ENCODE measurements at places on chromosomes 4 and X.

GRCh38 chr4:2451821-2452785 lies 16.8 kb upstream of the RNF4 start:
- no peak for DNase-seq

DNA sequence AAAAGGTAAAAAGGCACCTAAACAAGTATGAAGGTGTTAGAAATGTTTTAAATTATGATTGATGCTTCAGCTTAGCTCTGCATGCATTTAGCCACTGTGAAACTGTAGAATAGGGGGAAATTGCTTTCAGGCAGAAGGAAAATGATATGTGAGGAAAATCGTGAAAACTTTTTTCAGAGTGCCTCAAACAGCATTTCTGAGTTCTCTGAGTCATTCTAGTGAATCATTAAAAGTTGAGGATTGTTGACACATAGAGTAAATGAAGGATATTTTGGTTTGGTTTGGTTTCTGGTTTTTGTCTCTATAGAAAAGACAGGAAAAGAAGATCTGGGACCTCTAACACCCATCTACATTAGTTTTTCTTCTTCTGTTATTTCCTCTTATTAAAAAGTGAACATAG lies 332.5 kb upstream of the TRAM1L1 start:
- no peak for DNase-seq

DNA sequence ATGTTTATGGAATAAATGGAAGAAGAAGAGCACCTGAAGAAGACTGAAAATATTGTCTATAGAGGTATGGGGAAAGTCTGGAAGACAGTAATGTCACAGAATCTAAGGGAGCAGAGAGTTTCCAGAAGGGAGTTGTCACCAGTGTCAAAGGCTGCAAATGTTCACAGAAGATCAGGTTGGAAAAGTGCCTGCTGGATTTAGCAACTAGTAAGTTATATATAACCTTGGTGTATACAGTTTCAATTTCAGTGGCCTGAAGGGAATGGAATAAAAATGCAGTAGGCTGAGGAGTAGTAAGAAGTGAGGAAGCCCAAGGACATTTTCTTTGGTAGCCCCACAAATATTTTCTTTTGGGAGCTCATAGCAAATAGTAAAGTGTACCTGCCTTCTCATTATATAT lies 107.2 kb downstream of the SATL1 start:
- no peak for DNase-seq

GRCh38 chr4:151358266-151358665 lies 32.9 kb upstream of the SH3D19 start:
- no peak for DNase-seq

DNA sequence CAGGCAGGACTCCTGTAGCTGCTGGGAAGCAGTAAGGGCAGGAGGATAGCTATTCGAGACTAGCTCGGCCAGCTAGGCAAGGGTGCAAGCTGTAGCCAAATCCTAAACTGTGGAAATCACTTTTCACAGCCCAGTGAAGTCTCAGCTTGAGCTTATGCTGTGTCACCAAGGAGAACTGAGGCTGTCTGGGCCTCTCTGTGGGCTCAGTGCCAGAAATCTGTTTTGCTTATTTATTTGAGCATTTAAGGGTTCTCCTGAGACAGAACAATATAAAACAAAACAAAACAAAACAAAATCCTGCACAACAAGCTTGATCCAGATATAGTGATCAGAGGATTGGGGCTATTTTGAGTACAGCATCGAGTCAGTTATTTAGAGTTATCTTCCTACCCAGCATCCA lies 97.5 kb downstream of the FANCB start:
- no peak for DNase-seq

DNA sequence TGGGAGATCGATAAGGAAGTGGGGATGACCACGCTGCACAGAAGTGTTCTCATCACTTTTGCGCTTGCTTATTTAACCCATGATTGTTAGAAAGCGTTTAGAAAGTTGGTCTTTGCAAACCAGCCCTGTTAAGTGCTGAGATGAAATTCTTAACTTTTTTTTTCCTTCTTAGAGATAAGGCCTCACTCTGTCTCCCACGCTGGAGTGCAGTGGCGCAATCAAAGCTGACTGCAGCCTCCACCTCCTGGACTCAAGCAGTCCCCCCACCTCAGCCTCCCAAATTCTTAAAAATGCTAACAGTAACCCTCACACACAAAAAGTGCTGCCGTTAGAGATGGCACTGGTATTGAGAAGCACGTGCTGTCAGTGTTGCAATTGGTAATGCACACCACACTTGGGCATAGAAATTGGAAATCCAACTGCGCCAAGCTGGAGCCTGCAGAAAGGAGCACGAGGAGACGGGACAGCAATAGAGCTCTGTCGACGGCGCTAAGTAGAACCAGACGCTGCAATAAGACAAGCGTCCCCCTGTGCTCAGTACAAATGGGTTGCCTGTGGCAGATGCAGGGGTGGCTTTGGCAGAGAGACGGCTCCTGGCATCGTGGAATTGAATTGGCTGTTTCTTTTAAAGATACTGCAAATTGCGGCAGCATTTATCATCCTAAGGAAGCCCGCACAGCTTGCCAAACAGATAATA lies 113.4 kb downstream of the TBL1X start:
- no peak for DNase-seq

- no peak for DNase-seq
Observed at GRCh38 chr4:16140879-16141249, 57.0 kb upstream of the PROM1 start.

DNA sequence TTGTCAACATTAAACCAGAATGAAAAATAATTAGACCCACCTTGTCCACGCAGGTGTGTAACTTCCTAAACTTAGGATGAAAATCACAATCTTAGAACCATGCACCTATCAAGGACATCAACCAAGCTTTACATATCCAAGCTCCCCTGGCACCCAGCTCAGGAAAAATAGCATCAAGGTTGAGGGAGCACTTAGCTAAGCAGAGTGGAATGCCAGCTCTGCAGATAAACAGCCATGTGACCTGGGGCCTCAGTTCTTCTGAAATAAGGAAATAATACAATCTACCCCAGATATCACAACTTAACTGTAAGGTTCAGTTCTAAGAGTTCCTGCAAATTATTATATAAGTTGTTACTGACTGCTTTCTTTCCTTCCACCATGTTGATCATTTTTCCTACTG lies 64.7 kb downstream of the DHX15 start:
- DNase-seq: no peak

GRCh38 chrX:46244451-46244850 lies 300.8 kb downstream of the ZNF674 start:
- no peak for DNase-seq

- no peak for DNase-seq
Observed at GRCh38 chr4:28755081-28755480, 1894.4 kb downstream of the STIM2 start.

GRCh38 chr4:106019771-106020170 lies 124.5 kb downstream of the NPNT start:
- no peak for DNase-seq

- DNase-seq: no peak
Observed at GRCh38 chr4:169618286-169618685, 2.1 kb upstream of the CLCN3 start.

GRCh38 chr4:153266988-153267387 lies 62.7 kb downstream of the TRIM2 start:
- no peak for DNase-seq

DNA sequence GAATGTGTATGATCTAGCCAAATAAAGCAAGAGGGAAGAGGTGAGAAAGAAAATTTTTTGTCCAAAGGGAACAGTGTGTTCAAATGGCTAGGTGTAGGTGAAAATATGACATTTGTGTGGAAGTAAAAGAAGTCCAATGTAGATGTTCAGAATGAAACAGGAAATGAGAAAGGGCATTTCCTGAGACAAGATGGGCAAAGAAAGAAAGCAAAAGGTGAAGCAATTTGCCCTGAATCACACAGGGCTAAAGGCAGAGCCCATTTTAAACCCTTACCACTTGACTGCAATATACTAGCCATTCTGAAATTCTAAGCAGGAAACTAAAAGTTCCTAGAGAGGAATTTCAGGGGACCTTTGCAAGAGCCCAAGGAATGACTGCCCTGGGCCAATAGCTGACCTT lies 36.0 kb downstream of the CLOCK start:
- DNase-seq: no peak

- DNase-seq: peak; percentile 5
Observed at GRCh38 chr4:53702334-53703266, 111.3 kb upstream of the LNX1 start.

- DNase-seq: no peak
Observed at GRCh38 chr4:8507196-8507570, 66.6 kb downstream of the TRMT44 start.

DNA sequence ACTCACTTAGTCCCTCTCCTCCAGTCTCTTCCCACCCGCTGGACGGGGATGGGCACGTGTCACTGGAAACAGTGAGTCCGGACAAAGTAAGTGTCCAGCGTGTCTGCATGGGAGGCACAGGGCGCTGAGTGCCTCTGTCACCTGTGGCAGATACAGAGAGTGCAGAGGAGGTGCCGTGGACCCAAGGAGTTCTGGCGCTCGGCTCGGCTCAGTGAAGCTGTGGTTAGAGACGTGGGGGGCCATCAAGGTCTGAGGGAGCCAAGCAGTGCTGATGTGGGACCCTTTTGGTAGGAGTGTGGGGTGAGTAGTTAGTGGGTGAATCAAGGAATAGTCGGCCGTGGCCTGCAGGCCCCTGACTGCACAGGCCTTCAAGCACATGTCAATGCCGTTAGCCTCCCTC lies 40.1 kb upstream of the MSANTD1 start:
- no peak for DNase-seq

- DNase-seq: no peak
Observed at GRCh38 chr4:172813359-172813923, 355.2 kb upstream of the GALNT7 start.

GRCh38 chrX:143781103-143781502 lies 60.6 kb upstream of the SPANXN2 start:
- DNase-seq: no peak

GRCh38 chr4:113534711-113535110 lies 226.8 kb downstream of the CAMK2D start:
- no peak for DNase-seq

DNA sequence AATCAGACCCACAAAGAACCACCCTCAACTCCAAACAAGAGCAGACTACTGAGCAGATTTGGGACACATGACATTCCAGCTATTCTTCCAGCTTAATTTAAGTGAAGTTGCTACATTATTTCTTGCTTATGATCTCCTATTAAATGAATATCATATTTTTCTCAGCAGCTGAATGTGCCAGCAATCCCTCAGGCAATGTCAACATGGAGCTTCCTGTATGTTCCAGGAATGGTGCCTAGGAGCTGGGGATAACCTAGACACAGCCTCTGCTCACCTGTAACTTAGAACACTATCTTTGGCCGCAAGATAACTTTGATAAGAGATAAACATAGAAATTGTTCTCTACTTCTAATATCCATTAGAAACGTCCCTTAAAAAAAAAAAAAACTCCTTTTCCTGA lies 274.4 kb upstream of the RASGEF1B start:
- no peak for DNase-seq

- DNase-seq: no peak
Observed at GRCh38 chr4:180356766-180357165, 1886.4 kb upstream of the TENM3 start.

- no peak for DNase-seq
Observed at GRCh38 chrX:82219129-82219528, 1017.2 kb downstream of the SH3BGRL start.

DNA sequence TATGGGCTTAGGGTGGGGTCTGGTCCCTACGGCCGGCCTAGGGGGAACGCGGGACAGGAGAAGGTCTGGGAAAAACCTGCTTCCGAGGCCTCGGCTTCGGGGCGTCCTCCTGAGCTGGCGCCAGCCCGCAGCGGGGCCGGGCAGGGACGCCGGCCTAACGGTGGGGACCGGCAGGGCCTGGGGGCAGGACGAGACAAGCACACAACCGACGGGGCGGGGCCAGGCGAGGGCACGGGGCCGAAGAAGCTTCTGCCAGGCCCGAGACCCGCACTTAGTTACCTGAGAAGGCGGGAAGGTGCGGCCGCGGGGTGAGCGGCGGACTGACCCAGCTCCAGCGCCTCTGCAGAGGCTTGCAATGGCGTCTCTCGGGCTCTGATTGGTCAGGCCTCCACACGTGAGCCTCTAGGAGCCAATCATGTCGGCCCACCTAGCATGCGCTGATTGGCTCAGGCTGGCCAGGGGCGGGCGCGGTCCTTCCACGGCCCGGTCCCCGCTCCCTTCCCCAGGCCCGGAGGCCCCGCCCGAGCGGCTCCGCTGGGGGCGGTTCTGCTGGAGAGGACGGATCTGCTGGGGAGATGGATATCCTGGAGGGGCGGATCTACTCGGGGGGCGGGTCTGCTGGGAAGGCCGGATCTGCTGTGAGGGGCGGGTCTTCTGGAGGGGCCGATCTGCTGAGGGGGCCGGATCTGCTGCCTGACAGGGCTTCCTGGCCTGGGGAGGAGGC lies 44.3 kb downstream of the CPLX1 start:
- peak; percentile 97 for DNase-seq

DNA sequence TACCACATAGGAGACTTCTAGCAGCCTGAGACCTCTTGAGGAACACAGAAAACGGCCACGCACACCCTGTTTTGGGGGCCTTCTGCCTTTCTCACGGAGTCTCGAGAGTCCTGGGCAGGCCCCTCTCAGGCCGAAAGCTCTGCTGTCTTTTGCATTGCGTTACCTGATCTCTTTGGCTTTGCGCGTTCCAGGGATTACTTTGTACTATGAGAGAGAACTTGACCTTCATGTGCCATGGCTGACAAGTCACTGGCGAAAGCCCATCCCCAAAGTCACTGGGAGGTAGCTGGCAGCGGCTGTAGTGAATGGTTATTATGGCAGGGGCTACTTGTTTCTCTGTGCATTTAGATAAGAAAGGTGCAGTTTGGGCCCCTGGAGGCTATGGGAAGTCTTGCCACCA lies 8.0 kb upstream of the NAT8L start:
- no peak for DNase-seq

DNA sequence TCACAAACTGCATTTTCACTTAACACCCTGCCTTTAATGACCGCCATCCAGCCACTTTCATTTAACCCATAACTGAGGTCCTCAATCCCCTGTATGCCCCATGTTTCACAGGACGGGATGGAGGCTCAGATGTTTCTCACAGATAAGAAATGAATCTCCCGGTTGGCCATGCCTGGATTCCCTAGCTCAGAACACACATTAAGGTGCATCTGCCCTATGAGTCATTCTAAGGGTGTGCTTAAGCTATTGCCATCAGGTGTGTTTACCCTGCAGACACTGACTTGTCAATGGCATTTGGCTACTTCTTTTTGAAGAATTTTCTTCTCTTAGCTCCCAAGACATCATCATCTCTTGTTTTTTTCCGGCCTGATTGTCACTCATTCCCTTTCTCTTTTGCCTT lies 222.6 kb upstream of the SMIM31 start:
- DNase-seq: no peak

- DNase-seq: peak; percentile 87
Observed at GRCh38 chrX:100768679-100769338, 36.9 kb upstream of the SYTL4 start.

DNA sequence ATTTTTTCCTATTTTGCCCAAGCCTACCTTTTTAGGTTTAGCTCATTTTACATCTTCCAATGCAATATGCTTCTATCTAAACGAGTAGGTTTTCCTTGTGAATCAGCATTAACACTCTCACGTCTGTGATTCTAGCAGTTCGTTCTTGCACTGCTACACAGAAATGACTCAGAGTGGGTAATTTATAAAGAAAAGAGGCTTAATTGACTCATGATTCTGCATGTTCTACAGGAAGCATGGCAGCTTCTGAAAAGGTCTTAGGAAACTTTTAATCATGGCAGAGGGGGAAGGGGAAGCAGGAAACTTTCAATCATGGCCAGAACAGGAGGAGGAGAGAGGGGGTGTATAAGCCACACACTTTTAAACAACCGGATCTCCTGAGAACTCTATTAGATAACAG lies 44.9 kb downstream of the SPANXN1 start:
- no peak for DNase-seq
